Activated naive CD4-positive, alpha-beta T cell treated with anti-CD3 and anti-CD28 coated beads, Interleukin-2, amount 50 U/mL, for 72 hours (primary cell): ENCODE measurements at places on chromosomes 5 and 9. TPM values are rescaled to one million over a fixed set of nuclear protein-coding genes. Genes with fewer than 3 reads are reported as not detected.

Gene DPM2
- total RNA-seq: 49.8 TPM

Gene GABRA1
- total RNA-seq: not detected

Gene SOX30
- total RNA-seq: 0.14 TPM

- DNase-seq: no peak
Measured at GRCh38 chr5:58827463-58827862, 244.6 kb downstream of the RAB3C start.

DNA sequence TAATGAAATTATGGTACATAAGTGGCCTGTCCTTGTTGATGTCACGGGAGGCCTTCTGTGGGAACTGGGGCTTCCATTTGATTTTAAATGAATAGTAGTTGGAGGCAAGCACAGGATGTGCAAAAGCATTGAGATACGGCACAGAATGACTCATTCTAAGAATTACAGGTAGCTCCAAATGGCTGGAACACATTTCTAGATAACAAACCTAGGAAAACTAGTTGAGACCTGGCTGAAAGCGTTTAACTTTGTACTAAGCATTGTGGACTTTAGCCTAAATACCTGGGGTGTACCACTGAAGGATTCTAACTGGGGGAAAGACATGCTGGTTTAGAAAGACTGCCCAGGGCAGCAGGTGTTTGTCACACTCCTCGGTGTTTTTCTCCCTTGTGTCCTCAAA, 9.4 kb downstream of the SKP2 start:
- no peak for DNase-seq

GRCh38 chr5:55540525-55540924, 5.8 kb upstream of the PLPP1 start:
- no peak for DNase-seq

DNA sequence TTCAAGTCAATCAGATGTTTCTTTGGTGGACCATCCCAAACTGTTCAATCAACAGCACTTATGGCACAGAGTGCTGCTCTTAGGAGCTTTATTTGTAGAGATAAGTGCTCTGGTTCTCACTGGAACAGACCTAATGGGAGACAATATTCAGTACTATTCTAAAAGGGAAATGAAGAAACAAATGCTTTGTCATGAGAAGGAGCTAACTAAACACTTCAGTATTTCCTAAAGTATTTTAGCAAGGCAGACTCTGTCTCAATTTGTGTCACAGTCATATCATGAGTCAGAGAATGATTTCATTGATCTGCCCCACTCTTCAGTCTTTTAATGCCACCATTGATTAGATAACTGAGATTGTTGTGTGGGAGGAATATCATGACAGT, 175.3 kb downstream of the SLF1 start:
- peak; percentile 4 for DNase-seq

DNA sequence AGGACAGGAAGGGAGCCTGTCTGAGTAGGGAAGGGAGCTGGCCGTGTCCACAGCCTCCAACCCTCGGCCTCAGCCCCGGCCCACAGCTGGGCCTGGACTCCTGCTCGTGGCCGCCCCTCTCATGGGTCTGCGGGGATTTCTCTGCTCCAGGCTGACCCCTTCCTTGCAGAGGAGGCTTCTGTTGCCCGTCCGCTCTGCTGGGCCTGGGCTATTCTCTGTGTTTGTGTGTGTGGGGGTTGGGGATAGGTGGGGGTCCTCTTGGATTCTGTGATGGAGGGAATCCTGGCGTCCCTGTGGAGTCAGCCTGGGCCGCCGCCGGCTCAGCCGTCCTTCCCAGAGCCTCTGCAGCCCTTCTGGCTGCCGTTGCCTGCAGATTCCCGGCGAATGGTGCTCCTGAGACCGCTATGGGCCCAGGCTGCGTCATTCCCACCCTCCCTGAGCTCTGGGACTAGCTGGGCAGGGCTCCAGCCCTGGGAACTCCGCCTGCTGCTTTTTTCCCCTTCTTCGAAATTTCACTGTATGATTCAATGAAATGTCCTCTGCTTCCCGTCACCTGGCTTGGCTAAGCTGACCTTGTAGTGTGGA, 64.2 kb downstream of the FGF18 start:
- DNase-seq: no peak

GRCh38 chr9:91776409-91777291, 173.4 kb downstream of the ROR2 start:
- no peak for DNase-seq

DNA sequence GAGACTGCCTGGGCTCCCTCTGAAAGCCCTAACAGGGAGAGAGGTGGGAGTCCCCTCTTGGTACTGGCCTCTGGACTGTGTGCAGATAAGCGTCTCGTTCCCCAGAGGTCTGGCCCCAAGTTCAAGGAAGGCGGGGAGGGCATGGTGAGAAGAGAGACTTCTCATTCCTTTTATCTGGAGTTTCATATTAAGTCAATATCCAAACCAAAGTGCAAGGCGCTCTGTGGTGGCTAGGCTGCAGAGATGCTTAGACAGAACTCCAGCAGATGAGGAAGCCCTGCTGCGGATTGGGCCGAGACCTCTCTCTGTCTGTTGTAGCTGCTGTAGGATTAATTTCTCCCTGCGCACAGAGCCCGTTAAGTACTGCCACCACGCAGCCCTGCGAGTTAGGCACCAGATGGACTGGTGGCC, 16.0 kb downstream of the MVB12B start:
- DNase-seq: no peak

DNA sequence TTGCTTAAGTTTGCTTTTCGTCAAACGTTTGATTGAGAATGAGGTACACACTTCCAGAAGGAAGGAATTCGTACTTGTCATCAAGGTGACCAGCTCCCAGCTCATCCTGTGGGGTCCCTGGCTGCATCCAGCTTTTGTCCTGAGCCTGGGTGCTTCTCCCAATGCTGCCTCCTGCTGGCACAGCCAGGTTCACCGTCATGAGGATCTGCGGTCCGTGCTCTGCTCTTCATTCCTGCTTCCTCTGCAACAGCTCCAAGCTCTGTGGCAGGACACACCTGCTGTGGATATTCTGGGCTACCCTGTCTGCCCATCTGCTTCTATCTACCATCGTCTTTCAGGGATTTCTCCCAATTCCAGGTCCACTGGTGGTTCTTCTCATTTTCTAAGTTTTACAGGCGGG, 13.3 kb upstream of the UBE2QL1 start:
- no peak for DNase-seq
